ENCODE measurements at places on chromosomes 5 and 9.

- DNase-seq = peak; percentile 56
Measured at GRCh38 chr5:180090769-180091546, 19.4 kb upstream of the RNF130 start.

DNA sequence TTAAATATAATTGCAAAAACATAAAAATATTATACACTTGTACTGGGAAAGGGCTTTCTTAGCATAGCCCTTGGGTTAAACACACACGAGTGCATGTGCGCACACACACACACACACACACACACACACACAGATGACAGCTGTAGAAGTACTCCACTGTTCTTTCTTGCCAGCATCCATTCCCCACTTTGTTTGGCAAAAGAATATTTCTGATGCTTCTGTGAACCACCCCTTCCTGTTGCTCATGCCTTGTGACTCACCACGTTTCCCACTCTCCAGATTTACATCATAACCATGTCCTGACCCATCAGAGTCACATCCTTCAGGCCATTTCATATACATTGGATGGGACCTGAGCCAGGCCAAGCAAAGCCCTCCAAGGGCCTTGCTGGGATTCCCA is 280.1 kb downstream of the DNAH5 start:
- peak; percentile 91 for DNase-seq

DNA sequence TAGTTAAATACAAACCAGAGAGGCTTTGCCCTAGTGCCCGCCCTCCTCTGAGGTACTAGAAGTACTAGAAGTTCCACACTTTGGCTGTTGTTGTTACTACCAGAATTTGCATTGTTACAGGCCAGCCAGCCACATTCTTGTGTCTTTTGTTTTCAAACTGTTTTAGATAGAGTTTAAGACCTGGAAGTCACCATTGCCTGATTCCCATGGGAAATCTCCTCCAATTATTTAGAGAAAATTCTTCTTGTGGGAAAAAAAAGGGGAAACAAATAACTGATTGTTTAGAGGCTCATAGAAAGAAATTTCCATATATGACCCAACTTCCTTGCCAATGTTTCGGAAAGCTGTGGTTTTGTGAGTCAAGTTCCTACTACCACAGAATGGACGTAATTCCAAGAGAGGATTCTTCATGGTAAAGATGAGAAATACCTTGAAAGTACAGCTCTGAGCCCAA is 252.2 kb downstream of the GOLPH3 start:
- peak; percentile 55 for DNase-seq

- no peak for DNase-seq
Measured at GRCh38 chr5:148873690-148874485, 47.5 kb downstream of the ADRB2 start.

GRCh38 chr9:124478354-124478753 is 28.1 kb downstream of the ADGRD2 start:
- DNase-seq = no peak

All from GM23248 (cell line).